Left renal pelvis (tissue), 4 donors: ENCODE measurements at places on chromosomes 5 and 9.

- DNase-seq = no peak
Measured at GRCh38 chr5:164934039-164934438, 1428.6 kb downstream of the MAT2B start.

- DNase-seq = no peak
Measured at GRCh38 chr9:83584995-83585394, 37.9 kb upstream of the IDNK start.

DNA sequence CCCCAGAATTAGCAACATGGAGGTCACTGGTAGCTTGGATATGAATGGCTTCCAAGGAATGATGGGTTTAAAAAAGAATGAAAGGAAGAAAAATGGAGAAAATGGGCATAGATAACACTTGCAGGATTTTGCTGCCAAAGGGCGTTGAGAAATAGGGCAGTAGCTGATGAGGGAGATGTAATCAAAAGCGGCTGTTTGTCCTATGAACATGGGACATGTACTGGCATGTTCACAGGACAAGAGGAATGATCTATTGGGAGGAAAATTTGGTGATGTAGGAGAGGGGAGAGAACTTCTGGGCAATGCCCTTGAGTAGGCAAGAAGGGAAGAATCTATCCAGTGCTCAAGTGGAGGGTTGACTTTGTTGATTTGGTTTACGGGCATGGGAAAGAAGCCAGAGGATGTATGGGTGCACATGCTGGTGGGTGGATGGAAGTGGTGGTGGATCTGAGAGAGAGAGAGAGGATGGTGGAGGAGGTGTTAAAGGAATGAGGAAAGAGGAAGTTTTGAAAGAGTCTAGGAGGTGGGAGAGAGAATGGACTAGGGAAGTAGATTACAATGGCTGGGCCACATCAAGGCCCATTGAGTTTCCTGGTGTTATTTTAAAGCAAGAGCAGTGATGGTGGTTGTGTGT is 115.1 kb upstream of the MVB12B start:
- no peak for DNase-seq

DNA sequence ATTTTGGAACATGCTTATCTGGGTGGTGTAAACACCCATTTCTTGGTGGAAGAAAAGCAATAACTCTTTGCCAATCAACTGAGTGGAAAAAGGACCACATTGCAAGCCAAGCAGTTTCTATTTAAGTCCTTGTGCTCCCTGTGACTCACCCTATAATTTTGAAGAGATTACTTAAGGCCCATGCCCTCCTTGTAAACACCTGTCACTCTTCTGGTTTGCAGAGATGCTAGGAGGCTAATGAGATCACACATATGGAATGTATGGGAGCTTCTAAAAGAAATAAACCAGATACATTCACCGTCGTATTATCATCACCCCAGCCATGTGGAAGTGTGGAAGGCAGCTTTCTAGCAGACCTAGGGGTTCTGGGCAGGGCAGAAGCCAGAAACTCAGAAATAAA is 337.1 kb downstream of the GADD45G start:
- DNase-seq = no peak

GRCh38 chr5:113692891-113693457 is 179.5 kb downstream of the YTHDC2 start:
- no peak for DNase-seq

DNA sequence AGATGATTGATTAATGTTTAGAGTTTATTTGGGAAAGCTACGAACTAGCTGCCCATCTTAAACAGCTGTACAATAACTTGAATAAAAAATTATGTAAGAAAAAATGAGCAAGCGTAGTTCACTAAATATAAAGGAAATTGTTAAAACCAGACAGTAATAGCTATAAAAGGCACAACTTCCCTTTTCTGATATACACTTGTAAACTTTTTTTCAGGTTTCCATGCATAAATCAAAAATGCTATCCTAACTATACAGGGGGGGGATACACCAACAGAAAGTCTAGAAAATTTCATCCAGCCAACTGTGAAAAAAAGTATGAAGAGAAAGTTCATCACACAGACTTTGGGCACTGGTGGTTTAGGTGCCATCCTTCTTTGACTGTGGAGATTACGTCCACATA is 122.3 kb downstream of the NR3C1 start:
- no peak for DNase-seq

DNA sequence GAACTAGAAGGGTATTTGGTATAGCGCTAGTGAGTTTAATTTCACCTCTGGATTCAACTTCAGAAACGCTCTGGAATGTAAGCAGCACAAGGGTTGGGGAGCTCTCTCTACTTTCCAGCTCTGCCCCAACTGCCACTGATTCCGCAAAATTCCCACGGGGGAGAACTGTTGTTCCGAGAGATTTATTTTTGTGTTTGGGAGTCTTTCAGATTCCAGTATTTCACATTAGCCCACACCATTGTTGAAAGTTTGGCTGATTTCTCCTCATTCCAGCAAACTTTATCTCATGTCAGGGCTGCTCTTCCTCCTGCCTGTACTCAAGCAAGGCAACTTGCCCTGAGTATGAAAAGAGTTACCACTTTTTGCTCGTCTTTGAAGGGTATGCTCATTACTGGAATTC is 198.5 kb upstream of the EGFLAM start:
- DNase-seq = no peak

GRCh38 chr9:109246533-109246932 is 74.3 kb downstream of the EPB41L4B start:
- DNase-seq = no peak
